HepG2 (cell line): ENCODE measurements at places on chromosomes 3 and 15. TPM values are rescaled to one million over a fixed set of nuclear protein-coding genes. Genes with fewer than 3 reads are reported as not detected.

DNA sequence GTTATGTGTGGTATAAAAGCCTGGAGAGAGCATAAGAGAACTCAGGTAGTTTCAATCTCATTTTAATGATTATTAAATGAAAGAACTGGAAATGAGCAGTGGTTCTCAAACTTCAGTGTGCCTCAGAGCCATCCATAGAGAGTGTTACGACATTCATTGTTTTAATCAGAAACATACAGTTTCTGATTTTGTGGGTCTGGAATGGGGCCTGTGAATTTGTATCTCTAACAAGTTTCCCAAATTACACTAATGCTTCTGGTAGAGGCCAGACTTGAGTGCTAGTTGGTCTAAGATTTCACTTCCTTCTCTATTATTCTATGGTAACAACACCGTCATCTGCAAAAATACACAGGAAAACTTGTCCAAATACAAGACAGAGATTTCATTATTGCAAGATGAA, 292.0 kb upstream of the NECTIN3 start:
- no peaks in the 10 kb centered on the region for H3K36me3 ChIP-seq
- no peaks in the 10 kb centered on the region for H3K27me3 ChIP-seq
- no peak for DNase-seq
- peaks cover 9% of the 10 kb centered on the region for H3K4me1 ChIP-seq
- H3K27ac ChIP-seq: no peak overlapping the region

Gene ZNF35
- total RNA-seq: 0.22 and 0.62 TPM in 2 replicates

Gene ROPN1
- not detected in 2 replicates for total RNA-seq

DNA sequence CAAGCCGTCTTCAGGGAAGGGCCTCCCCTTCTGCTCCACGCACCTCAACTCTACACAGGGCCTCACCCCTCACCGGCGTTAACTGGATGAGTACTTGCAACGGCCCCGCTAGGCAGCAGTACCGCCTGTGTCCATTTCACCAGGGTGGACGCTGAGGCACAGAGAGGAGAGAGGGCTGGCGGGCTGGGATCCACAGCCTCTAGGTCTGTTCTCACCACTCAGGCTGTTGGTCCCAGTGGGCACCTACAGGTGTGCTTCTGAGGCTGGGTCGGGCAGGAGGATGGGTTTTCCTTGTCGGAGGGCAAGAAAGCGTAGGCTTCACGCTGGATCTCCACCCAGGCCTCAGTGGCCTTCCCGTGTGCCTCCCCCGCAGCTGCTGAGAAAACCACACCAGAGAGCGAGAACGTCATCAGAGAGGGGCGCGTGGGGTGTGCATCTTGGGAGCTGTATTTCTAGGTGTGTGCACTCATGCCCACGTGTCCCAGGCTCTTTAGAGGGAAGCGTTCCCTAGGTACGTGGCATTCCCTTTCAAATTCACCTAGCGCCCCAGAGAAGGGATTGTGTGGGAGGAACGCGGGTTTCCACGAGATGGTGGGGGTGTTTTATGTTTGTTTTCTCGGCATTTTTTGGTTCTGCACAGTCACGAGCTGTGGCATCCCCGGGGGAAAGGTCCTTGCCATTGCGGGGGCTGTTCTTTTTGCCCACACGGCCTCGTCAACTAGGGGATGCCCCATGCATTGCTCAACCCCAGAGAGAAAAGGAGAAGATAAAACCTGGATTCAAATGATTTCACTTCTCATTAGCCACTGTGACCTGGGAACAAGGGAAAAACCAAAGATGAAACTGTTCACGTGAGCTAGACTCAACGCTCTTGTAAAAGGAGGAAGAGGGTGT, 67.7 kb downstream of the MGLL start:
- no peaks in the 10 kb centered on the region for H3K4me1 ChIP-seq
- H3K36me3 ChIP-seq: no peaks in the 10 kb centered on the region
- DNase-seq: no peak
- no peak overlapping the region for H3K27ac ChIP-seq
- H3K4me3 ChIP-seq: no peak overlapping the region
- H3K27me3 ChIP-seq: peaks cover 1% of the 10 kb centered on the region; the same call in 1 of the 2 replicates

DNA sequence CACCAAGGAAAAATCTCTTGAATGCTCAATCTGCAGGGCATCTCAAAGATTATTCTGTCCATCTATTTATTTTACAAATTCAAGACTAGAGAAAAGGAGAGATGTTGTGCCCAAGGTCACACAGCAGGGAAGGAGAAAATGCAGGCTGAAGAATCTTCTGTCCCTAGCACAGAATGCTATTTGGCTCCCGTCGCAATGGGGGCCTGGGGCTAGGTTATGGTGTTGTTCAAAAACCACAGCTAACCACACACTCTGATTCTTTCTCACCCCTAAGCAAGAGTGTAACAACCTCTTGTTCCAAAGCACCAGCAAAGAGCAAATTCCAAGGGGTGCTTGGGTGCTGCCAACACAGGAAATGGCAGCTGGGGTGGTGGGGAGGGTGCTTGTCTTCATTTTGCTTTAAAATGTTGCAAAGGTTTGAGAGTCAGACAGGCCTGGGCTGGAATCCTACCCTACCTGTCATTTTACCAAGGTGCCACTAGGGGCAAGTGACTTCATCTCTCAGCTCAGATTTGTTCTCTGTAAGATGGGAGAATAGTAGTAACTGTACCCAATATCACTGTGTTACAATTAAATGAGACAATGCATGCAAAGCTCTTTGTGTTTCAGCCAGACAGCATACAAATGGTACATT, 112.5 kb downstream of the ADAMTS9 start:
- no peaks in the 10 kb centered on the region for H3K27me3 ChIP-seq
- no peaks in the 10 kb centered on the region for H3K36me3 ChIP-seq
- no peaks in the 10 kb centered on the region for H3K4me1 ChIP-seq

Gene SKOR1
- total RNA-seq: 0.09 and 0.10 TPM in 2 replicates

- no peaks in the 10 kb centered on the region for H3K27me3 ChIP-seq
- no peaks in the 10 kb centered on the region for H3K36me3 ChIP-seq
- H3K4me3 ChIP-seq: no peak overlapping the region
- no peak overlapping the region for H3K27ac ChIP-seq
- no peaks in the 10 kb centered on the region for H3K4me1 ChIP-seq
- no peak for DNase-seq
Observed at GRCh38 chr15:29968895-29969561, 113.7 kb upstream of the GOLGA8J start.

DNA sequence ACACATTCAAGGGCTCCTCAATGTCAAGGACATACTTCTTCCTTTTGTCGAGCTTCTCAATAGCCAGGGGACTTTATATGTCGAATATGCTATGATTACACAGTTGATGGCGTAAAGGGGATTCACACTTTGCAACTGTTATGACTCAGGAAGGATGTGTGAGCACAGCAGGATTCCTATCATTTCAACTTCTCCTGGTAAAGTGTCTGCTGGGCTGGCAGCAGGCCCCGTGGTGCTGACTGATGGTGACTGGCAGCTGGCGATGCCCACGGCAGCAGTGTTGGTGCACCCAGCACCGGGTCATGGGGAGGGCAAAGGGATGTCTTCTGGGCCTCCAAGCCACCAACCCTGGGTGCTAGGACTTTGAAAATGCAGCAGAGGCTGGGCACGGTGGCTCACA, 44.8 kb upstream of the GNB5 start:
- H3K36me3 ChIP-seq: peaks cover 57% of the 10 kb centered on the region
- DNase-seq: no peak
- no peak overlapping the region for H3K4me3 ChIP-seq
- no peaks in the 10 kb centered on the region for H3K27me3 ChIP-seq
- H3K27ac ChIP-seq: no peak overlapping the region
- no peaks in the 10 kb centered on the region for H3K4me1 ChIP-seq

Gene C15orf62
- total RNA-seq: 0.34 and 0.51 TPM in 2 replicates

DNA sequence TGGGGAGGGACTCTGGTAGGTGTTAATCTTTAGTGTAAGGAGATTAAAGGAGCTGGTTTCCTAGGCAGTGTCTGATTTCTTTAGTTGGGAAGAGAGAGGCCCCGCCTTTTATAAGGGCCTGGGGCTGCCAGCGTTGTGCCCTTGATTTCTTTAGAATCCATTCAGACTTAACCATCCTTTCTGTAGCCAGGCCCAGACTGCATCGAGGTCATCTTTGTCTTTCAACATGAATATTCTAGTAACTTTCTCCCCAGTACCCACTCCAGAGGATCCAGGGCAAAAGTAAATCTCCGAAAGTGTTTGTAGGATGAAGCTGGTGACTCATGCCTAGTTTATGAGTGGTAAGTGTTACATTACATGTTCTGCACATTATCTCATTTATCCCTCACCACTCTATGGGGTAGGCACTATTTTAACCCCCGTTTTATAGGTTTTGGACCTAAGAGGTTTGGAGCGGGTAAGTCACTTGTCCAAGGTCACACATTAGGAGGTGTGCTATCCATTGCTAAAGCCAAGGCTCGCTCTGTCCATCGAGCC, 11.8 kb upstream of the USP3 start:
- H3K27me3 ChIP-seq: peaks cover 3% of the 10 kb centered on the region; the same call in 1 of the 3 replicates
- H3K27ac ChIP-seq: no peak overlapping the region
- DNase-seq: no peak
- H3K4me1 ChIP-seq: peaks cover 60% of the 10 kb centered on the region
- no peak overlapping the region for H3K4me3 ChIP-seq

Gene SH2D7
- not detected in 2 replicates for total RNA-seq

- DNase-seq: no peak
- H3K4me3 ChIP-seq: no peak overlapping the region
- no peaks in the 10 kb centered on the region for H3K4me1 ChIP-seq
- H3K27me3 ChIP-seq: no peaks in the 10 kb centered on the region
- H3K36me3 ChIP-seq: no peaks in the 10 kb centered on the region
Observed at GRCh38 chr3:22729212-22729611, 473.9 kb upstream of the UBE2E2 start.

DNA sequence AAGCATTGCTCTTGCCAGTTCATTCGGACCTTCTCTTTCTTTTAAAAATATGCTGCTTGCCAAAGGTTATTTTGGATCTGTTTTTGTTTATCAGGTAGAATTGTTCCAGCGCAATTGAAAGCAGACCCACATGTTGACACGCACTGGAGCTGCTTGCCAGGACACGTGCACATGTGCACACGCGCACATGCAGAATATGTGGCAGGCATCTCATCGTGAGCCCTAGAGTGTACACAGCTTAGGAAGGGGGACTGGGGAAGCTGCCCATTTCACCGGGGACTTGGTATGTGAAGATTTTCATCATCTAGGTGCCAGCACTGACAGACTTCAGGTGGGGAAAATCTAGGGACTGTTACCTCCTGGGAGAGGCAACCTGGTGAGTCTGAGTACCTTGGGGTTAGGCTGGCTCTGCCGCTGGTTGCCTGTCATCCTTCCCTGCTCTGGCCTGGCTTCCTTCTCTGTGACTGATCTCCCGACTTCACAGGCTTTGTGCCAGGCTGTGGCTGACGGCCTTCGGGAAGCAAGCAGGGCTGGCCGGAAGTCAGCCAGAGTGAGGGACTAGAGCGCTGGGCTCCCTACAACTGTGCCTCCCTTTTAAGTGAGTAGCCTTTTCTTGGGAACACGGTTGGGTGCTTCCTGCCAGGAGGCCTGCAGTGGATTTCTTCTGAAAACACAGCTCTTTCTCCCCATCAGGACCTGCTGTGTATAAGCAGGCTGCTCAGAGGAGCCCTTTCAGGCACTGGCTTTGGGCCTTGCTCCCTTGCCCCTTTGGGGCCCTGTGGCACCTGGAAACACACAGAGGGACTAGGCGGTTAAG, 129.3 kb downstream of the EEFSEC start:
- peaks cover 8% of the 10 kb centered on the region; the same call in 1 of the 2 replicates for H3K4me1 ChIP-seq
- peaks cover 14% of the 10 kb centered on the region for H3K36me3 ChIP-seq
- H3K27ac ChIP-seq: no peak overlapping the region
- DNase-seq: no peak
- no peaks in the 10 kb centered on the region for H3K27me3 ChIP-seq

- H3K4me3 ChIP-seq: no peak overlapping the region
- H3K27me3 ChIP-seq: no peaks in the 10 kb centered on the region
- no peak overlapping the region for H3K27ac ChIP-seq
- no peak for DNase-seq
- H3K36me3 ChIP-seq: peaks cover 3% of the 10 kb centered on the region; the same call in 1 of the 2 replicates
- peaks cover 46% of the 10 kb centered on the region for H3K4me1 ChIP-seq
Observed at GRCh38 chr3:14200276-14200675, 21.7 kb downstream of the LSM3 start.

GRCh38 chr3:149964291-149964690, 6.4 kb downstream of the PFN2 start:
- no peak for DNase-seq
- peaks cover 5% of the 10 kb centered on the region for H3K36me3 ChIP-seq
- H3K4me1 ChIP-seq: peaks cover 37% of the 10 kb centered on the region

Gene PEX5L
- total RNA-seq: not detected in 2 replicates

- H3K4me1 ChIP-seq: peaks cover 14% of the 10 kb centered on the region
- no peak overlapping the region for H3K27ac ChIP-seq
- H3K27me3 ChIP-seq: no peaks in the 10 kb centered on the region
- DNase-seq: no peak
- peaks cover 14% of the 10 kb centered on the region; the same call in 2 of the 3 replicates for H3K36me3 ChIP-seq
Observed at GRCh38 chr3:48001991-48002390, 14.2 kb downstream of the MAP4 start.

Gene SLC12A1
- not detected in 2 replicates for total RNA-seq

Gene CCDC9B
- 1.0 and 1.6 TPM in 2 replicates for total RNA-seq

Gene RGMA
- total RNA-seq: not detected in 2 replicates

- no peak overlapping the region for H3K27ac ChIP-seq
- DNase-seq: no peak
- H3K27me3 ChIP-seq: no peaks in the 10 kb centered on the region
- no peak overlapping the region for H3K4me3 ChIP-seq
- 0 out of 2 replicates have a peak, but pooled peaks cover 7% of the 10 kb centered on the region for H3K4me1 ChIP-seq
Observed at GRCh38 chr3:4680871-4681300, 187.7 kb downstream of the ITPR1 start.

Gene HGD
- total RNA-seq: 265 and 319 TPM in 2 replicates

Gene MSL2
- 11.7 and 17.1 TPM in 2 replicates for total RNA-seq

DNA sequence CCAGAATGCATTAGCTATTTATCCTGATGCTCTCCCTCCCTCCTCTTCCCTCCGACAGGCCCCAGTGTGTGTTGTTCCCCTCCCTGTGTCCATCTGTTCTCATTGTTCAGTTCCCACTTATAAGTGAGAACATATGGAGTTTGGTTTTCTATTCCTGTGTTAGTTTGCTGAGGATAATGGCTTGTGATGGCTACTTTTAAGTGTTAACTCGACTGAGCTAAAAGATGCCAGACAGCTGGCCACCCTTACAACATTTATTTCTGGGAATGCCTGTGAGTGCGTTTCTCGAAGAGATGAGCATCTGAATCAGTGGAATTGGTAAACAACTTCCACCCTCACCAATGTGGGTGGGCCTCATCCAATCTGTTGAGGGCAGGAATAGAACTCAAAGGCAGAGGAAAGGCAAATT, 24.7 kb upstream of the TM2D3 start:
- DNase-seq: no peak
- H3K4me3 ChIP-seq: no peak overlapping the region
- no peaks in the 10 kb centered on the region for H3K27me3 ChIP-seq
- peaks cover 6% of the 10 kb centered on the region; the same call in 1 of the 2 replicates for H3K36me3 ChIP-seq
- H3K27ac ChIP-seq: no peak overlapping the region

Gene MYZAP
- 0.13 TPM in 1 of 2 replicates, not detected in the other for total RNA-seq

GRCh38 chr3:30648670-30649357, 42.4 kb downstream of the TGFBR2 start:
- no peaks in the 10 kb centered on the region for H3K27me3 ChIP-seq
- H3K27ac ChIP-seq: peak overlapping the region; percentile 3
- H3K4me1 ChIP-seq: peaks cover 77% of the 10 kb centered on the region
- no peak overlapping the region for H3K4me3 ChIP-seq
